ENCODE measurements at places on chromosomes 3 and 15. TPM values are rescaled to one million over a fixed set of nuclear protein-coding genes. Genes with fewer than 3 reads are reported as not detected.

CSTA gene
- 95.5 TPM for total RNA-seq

GRCh38 chr3:70261283-70261682 lies 51.2 kb downstream of the MDFIC2 start:
- no peak for DNase-seq

- DNase-seq: no peak
Measured at GRCh38 chr3:189780546-189781270, 149.5 kb downstream of the TP63 start.

DNA sequence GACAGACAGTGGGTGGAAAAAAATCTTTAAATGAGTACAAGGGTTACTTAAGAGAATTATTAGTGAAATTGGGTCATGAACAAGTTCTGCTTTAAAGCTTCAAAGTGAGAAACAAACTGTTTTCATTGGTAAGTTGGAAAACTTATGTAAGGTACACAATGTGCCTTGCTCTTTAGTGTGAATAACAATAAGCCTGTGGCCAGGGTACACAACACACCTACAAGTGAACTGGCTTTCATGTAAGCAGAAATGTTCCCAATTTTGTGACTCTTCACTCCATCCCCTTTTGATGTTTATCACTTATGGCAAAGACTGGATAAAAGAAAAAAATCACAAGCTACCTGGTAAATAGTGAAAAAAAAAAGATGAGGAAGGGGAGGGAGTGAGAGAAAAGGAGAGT lies 253.7 kb downstream of the ZBTB20 start:
- no peak for DNase-seq

GPR149 gene
- total RNA-seq: not detected

- no peak for DNase-seq
Measured at GRCh38 chr15:29904757-29905417, 82.6 kb upstream of the TJP1 start.

GRCh38 chr3:189320511-189320910 lies 148.7 kb downstream of the TPRG1 start:
- no peak for DNase-seq

- no peak for DNase-seq
Measured at GRCh38 chr15:77118882-77119321, 48.0 kb upstream of the TSPAN3 start.

DNA sequence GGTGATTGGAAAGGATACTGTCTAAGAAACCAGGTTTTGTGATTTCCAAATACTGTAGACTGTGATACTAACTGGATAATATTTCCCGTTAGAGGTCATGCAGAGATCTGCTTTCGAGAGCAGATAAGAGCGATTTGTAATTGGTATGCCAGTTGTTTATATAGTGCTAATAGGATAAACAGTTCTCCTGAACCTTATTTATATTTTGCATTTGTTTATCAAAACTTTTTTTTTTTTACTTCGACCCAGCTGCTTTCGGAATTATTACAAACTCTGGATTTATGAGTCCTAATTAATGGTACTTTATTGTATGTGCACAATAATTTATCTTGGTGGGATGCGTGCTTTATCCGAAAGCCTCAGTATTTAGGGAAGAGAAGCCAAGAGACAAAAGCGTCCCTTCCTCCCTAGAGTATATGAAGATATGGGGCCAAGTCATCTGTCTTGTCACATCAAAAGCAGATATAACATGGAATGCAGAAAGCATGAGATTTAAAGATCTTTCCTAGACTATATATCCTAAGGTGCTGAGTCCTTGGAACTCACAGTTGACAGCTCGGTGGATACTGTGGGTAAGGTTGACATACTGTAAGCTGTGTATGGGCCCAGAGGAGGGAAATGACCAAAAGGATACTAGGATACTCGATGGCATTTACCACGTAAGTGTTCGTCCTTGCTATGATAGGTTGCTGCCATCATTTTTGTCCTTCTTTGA lies 62.2 kb downstream of the SMAD6 start:
- no peak for DNase-seq

GRCh38 chr3:129095285-129095684 lies 26.3 kb downstream of the RAB43 start:
- no peak for DNase-seq

- DNase-seq: no peak
Measured at GRCh38 chr3:55556619-55557537, 69.8 kb upstream of the WNT5A start.

GRCh38 chr15:47812470-47812999 lies 95.2 kb downstream of the SEMA6D start:
- no peak for DNase-seq

DNA sequence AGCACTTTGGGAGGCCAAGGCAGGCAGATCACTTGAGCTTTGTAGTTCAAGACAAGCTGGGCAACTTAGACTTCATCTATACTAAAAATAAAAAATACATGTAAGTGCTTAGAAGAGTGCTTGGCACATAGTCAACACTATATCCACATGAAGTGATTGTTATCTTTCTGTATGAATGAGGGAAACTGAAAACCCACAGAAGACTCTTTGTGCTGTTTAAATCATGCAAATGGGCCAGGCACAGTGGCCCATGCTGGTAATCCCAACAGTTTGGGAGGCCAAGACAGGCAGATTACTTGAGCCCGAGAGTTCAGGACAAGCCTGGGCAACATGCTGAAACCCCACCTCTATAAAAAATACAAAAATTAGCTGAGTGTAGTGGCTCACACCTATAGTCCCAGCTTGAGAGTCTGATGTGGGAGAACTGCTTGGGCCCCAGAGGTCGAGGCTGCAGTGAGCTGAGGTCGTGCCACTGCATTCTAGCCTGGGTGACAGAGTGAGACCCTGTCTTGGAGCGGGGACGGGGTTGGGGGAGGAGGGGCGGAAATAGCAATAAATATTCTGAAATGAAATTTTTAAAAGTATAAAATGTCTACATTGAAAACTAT lies 129.7 kb downstream of the NR2E3 start:
- no peak for DNase-seq

SLC25A20 gene
- total RNA-seq: 24.1 TPM

GRCh38 chr15:36903195-36903594 lies 197.2 kb downstream of the MEIS2 start:
- DNase-seq: no peak

GRCh38 chr3:177679568-177680471 lies 482.5 kb upstream of the TBL1XR1 start:
- no peak for DNase-seq

- DNase-seq: no peak
Measured at GRCh38 chr3:27633224-27633545, 88.9 kb downstream of the EOMES start.

- no peak for DNase-seq
Measured at GRCh38 chr15:85880501-85881190, 85.9 kb upstream of the KLHL25 start.

GAP43 gene
- total RNA-seq: 4.9 TPM

DNA sequence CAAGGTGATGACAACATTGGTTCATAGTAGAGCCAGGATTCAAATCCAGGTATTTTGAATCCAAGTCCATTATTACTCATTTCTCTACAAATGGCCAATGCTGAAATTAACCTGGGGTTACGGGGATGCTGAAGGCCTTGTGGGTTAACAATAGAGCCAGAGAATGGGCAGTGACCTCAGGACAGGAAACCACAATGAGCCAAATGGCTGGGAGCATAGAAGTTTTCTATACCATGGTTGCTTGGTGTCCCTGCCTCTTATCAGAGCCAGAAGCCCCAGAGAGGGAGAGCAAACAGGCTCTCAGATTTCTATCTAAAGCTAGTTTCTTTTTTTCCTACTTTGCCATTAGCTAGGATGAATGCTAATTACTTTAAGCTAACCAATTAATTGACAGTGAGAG lies 82.3 kb downstream of the TNIK start:
- DNase-seq: no peak

DNA sequence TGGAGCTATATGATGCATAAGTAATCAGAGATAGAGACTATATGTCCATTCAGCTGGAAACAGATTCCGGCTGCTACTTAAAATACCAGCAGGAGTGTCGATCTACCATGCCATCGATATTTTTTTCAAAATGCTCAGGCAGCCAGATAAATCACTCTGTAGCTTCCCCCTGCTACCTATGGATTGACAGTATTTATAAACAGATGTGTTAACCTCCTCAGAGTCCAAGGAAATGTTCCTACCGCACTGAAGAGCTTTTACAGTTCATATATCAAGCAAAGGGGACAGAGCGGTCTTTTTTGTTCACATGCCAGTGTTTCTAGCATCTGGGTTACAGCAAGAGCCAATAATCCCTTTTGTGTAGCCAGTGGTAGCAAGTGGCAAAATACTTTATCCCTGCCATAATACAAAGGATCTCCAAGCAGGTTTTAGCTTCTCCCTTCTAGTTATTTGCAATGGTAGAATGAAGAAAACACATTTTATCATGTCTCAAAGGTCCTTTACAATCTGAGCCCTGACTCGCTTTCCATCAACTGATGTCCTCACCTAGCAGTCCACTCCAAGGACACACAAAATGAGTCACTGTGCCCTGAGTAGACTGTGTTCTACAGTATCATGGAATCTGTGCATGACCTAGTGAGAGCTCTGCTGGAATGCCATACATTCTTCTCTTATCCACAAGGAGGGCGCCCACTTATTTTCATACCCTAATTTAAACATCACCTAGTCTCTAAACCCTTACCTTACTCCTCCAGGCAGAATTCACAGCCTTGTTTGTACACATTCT lies 507.0 kb downstream of the TBL1XR1 start:
- DNase-seq: no peak

DNA sequence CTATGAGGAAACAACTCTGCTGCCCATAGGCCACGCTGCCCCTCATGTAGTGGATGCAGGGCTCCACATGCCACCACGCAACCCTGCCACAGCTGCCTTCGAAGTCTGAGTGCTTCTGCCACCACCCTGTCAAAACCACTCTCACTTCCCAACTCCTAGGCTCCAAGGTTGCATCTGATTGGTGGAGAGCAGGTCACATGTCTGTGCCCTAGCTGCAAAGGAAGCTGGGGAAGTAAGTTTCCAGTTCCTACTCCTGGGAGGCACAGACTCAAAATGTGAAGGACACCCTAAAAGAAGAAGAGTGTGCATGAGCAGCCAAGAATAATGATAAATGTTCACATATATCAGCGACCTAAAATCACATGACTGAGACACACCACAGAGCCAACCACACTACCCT lies 31.9 kb upstream of the TICRR start:
- DNase-seq: peak; percentile 77

SYNPR gene
- not detected for total RNA-seq

DNA sequence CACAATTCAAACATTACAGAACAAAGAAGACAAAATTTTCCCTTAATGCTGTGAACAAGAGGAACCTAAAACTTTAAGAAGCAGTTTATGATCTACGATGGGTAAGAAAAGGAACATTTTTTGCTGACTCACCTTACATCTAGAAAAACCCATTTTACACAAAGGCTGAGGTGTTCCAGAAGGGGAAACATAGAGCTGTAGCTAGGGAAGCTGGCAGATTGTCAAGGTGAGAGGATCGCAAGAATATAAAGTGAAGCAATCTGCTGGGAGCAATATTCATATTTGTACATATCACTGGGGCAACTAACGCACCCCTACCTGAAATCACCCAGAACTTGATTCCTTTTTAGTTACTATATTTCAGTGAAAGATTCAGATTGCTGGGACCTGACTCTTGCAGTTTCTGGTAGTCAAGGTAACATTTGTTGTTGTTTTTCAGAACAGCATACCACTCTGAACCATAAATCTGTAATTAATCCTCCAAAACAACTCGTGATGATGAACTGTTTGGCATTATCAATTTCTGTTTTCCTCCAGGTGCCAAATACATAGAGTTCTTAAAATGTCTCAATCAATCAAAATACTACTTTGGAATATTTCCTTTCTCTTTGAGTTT lies 184.1 kb upstream of the LRRC3B start:
- no peak for DNase-seq

DNA sequence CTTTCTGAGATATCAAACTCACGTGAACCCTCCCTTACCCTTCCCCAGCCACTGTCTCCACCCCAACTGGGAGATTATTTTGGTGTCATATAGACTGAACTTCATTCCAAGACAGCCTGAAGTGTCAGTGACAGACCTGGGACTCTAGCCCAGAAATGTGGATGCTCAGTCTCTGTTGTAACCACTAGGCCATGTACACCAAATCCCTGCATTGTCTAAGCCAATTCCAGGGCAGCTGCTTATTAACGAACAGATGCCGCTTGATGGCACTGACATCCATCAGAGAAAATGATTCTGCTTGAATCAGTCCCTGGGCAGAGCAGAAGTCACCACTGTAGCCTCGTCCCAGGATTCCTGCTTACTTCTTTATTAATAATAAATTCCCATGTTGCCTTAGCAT lies 305.5 kb downstream of the GRM7 start:
- DNase-seq: no peak

DNA sequence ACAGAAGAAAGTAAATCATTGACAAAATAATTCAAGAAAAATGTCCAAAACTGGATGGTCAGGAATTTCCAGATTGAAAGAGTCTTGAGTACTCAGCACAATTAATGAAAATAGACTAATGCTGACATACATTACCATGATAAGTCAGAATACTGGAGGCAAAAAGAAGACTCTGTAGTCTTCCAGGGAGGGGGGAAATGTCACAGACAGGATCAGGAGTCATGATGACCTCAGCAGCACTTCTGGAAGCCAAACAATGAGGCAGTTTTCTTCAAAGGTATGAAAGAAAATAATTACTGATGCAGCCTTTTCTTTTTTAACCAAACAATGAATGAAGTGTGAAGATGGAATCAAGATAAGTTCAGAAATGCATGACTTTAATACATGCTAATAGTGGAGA lies 30.1 kb upstream of the SLC22A13 start:
- DNase-seq: no peak

- no peak for DNase-seq
Measured at GRCh38 chr3:59866076-59866475, 816.3 kb upstream of the CFAP20DC start.

DNA sequence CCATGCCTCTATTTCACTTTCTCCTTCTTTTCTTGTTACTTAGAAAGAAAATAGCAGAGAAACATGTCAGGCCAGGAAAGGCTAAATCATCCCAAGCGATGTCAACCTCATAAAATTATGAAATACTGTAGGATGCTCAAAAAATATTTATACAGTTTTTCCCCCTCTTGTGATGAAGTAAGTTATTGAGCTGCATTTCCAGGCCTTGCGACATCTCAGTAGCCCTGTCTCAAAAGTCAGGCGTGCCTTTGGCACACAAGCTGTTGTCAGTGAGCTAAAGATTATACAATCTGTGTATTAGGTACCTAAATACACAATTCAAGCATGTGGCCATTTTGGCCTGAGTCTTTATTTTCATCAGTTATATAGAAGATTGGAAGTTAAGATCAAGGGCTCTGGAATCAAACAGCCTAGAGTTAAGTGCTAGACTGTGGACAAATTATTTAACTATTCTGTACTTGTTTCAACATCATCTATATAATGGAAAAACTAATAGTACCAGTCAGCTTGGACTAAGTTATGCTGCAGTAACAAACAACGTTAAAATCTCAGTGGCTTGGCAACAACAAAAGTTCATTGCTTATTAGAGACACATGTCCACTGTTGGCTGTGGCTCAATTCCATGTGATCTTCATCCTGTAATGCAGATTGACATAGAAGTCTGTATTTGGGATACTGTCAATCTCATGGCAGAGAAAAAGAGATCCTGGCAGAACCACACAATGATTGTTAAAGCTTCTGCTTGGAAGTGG lies 406.4 kb upstream of the PROK2 start:
- no peak for DNase-seq
